Pancreas (tissue), 10 donors: ENCODE measurements at places on chromosomes 16 and 17. TPM values are rescaled to one million over a fixed set of nuclear protein-coding genes. Genes with fewer than 3 reads are reported as not detected.

GRCh38 chr16:66670691-66671388 is 25.7 kb downstream of the CMTM4 start:
- no peaks in the 10 kb centered on the region for H3K27me3 ChIP-seq
- DNase-seq: no peak

DNA sequence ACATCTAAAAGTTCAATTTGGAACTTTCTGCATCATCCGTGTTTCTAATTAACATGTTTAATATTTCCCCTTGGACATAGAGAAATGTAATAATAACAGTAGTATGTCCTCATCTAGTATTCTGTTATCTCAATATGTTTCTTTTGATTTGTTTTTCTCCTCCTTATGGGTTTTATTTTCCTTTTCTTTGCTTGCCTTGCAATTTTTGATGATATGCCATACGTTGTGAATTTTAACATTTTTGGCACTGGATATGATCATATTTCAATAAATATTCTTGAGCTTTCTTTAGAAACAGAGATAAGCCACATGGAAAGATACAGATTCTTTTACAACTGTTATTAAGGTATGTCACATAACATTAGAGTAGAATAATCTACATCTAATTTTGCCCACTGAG is 1316.2 kb downstream of the CDH8 start:
- DNase-seq: no peak
- H3K4me3 ChIP-seq: no peak overlapping the region
- H3K4me1 ChIP-seq: no peaks in the 10 kb centered on the region
- H3K27ac ChIP-seq: no peak overlapping the region
- H3K27me3 ChIP-seq: no peaks in the 10 kb centered on the region
- no peaks in the 10 kb centered on the region for H3K36me3 ChIP-seq

- H3K36me3 ChIP-seq: no peaks in the 10 kb centered on the region
- H3K27ac ChIP-seq: no peak overlapping the region
- no peaks in the 10 kb centered on the region for H3K4me1 ChIP-seq
- no peak for DNase-seq
- H3K4me3 ChIP-seq: no peak overlapping the region
These were observed 132.2 kb upstream of the MPHOSPH6 start for GRCh38 chr16:82302042-82302727.

DNA sequence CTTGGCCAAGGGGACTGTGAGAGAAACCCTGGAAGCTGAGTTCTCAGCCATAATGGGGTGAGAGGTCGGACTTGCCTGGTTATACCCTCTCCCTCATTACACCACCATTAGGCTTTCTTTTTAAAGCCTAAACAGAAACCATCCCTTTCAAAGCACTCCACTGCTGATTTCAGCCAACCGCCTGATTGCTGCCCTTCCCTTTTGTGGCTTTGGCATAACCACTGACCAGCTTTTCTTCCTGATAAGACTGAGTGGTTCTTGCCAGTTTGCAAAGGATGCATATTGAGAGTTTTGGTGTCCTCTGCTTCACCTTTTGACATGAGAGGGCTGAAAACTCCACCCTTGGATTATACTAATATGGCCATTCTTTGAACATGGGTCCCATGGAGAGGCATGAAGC is 308.2 kb upstream of the GOT2 start:
- no peak overlapping the region for H3K4me3 ChIP-seq
- no peaks in the 10 kb centered on the region for H3K27me3 ChIP-seq
- H3K36me3 ChIP-seq: no peaks in the 10 kb centered on the region
- DNase-seq: no peak
- no peaks in the 10 kb centered on the region for H3K4me1 ChIP-seq

- no peaks in the 10 kb centered on the region for H3K4me1 ChIP-seq
- H3K4me3 ChIP-seq: no peak overlapping the region
- no peaks in the 10 kb centered on the region for H3K27me3 ChIP-seq
These were observed 30.1 kb downstream of the FZD2 start for GRCh38 chr17:44587339-44587738.

Gene G6PC1
- total RNA-seq: 0.28 TPM

Gene MMP2
- total RNA-seq: 42.8 TPM
